Liver (tissue), 10 donors: ENCODE measurements at places on chromosomes 3 and 15. TPM values are rescaled to one million over a fixed set of nuclear protein-coding genes. Genes with fewer than 3 reads are reported as not detected.

- no peak for DNase-seq
These were observed 84.4 kb upstream of the MEX3B start for GRCh38 chr15:82130248-82130647.

The GOLGA6L4 gene
- 2.5 TPM for polyA plus RNA-seq

The CNTN3 gene
- polyA plus RNA-seq, result 1.0 TPM

DNA sequence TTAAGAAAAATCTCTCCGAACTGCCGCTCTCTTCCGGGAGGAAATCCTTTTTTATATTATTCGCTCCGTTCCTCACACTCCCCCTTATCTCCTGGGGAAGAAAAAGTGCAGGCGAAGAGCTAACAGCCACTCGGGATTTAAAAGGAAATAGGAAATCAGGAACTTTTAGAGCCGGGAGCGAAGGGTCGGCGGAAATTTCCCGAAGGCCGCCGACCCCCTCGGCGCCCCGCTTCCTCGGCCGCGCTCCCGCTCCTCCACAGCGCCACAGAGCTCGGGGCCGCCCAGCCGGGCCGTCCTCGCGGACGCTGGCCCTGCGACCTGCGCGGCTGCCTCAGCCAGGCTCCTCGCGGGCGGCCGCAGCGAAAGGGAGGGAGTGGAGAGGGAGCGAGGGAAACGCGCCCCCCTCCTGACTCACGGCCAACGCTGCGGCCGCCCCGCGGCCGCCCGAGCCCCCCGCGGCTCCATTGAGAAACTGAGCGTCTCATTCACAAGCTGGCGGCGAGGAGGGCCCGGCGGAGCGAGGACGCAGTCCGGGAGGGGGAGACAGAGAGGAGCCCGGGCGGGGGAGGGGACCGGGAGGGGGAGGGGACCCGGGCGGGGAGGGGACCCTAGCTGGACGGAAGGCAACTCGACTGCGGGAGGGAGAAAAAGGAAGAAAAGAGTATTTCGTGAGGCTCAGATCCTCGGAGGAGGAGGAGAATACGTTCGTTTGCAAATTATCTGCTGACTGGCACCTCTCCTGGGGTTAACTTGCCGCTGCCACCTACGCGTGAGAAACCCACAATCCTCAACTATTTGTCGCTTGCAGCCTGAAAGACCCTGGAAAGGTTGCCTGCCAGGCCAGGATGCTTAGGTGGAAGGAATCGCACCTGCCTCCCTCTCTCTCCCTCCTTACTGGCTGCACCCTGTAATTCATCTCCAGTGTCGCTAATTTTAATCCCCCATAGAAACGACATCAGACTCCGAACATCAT lies at the start of gene PTPN9:
PTPN9 (minus strand) TSS at position 368 of the 973 bp plus-strand sequence. CDS start 539 bp downstream, outside the sequence.
- peak; percentile 81 for DNase-seq

The TRH gene
- polyA plus RNA-seq, result not detected

The CFAP100 gene
- not detected for polyA plus RNA-seq

GRCh38 chr3:152756807-152757206 lies 78.1 kb upstream of the P2RY1 start:
- no peak for DNase-seq

DNA sequence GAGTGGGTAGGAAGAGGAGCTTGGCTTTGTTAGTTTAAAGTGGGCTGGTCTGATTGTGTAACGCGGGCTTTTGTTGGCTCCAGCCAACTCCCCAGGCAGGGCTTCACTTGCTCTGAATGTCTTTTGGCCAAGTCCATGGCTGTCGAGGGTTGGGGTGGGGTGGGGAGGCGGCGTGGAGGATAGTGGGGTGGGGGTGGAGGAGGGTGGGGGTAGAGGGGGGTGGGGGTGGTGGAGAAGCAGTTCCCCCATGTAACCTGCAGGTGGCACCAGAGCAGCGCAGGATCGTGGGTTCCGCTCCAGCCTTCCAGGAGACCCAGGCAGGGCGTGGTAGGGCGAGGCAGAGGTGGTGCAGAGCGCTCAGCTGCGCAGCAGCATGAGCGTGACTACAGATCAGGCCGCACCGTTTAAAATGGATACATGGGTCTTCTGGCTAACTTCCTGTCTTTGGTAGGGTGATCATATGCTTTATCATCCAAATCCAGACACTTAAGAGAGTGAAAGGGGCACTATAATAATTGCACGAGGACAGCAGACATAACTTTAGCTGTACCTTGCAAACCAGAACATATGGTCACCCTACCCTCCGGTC lies 28.3 kb downstream of the GOLGA6A start:
- DNase-seq, result peak; percentile 68

DNA sequence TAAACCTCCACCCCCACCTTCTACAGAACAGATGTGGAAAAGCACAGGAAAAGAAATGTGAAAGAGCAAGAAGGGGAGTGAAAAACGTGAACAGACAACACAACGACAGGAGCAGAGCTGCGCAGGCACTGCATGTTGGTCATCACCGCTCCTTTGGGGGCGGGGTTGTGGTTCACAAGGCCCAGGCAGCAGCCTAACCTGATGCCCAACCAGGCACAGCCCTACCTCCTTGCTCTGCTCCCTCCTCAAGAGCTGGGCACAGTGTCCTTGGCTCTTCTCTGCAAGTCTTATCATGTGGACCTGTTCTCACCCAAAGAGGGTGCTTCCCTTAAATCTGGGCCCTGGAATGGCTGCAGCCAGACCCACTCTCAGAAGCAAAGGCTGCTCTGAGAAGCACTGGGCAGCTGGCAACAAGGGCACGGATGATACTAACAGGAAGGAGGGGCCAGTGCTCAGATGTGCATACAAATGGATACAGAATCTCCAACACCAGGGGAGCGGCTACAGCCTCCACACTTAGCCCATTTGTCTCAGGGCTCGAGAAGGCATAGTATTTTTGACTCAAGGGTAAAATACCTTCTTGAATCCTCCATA lies 64.6 kb downstream of the DHX30 start:
- DNase-seq, result no peak

GRCh38 chr15:88609344-88610090 lies 11.6 kb upstream of the AEN start:
- DNase-seq, result no peak

GRCh38 chr3:42873221-42873982 lies 2.3 kb downstream of the CYP8B1 start:
- DNase-seq, result no peak

DNA sequence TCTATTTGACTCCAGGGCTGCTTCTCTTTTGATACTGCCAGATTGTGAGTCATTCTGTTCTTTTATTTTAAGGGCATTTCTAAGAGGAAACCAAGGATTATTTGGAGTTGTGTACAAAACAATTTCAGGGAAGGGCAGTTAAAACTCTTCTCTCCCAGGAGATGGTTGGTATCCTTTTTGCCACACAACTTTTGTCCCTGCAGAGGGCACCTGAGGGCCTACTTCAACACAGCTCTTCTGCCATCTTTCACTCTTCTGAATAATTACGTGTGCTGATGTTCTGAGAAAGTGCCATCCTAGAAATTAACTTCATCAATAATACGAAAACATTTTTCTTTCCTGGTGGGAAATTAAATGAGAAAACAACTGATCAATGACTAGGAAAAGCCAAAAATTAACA lies 75.7 kb upstream of the GADL1 start:
- no peak for DNase-seq

- DNase-seq, result no peak
These were observed 229.6 kb upstream of the FEZF2 start for GRCh38 chr3:62602987-62603386.

DNA sequence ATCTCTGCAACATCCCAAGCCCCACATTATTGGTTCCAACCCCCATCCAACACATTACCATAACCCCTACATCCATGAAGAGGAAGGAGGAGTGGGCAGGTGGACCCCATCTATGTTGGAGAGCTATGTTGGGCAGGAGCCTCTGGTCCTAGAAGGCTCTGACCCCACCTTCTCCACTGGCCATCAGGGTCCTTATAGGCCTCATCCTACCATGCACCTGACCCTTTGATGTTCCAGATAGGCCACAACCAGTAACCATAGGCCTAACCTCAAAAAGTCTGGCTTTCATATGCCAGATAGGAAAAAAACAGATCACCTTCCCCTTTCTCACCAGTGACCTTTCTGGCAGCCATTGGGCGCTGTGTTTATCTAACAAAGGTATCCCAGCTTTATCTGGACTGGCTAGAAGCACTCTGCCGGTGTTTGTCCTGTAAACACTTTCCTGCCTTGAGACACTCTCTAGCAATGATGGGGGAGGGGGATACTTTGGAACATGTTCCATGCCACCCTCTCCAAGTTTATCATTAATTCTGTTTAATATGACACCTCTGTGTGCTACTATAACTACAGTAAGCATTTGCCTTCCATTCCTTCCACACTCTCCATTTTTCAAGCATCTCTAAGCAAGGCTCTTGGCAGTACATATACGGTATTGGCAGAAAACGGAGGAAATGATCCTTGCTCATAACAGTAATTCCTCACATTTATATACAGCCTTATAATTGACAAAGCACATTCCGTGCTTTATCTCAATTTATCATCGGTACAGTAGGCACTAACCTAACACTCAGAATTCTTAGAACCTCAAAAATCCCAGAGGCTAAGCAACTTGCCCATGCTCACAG lies 377.1 kb downstream of the VPS13C start:
- no peak for DNase-seq

The MLF1 gene
- 0.20 TPM for polyA plus RNA-seq

DNA sequence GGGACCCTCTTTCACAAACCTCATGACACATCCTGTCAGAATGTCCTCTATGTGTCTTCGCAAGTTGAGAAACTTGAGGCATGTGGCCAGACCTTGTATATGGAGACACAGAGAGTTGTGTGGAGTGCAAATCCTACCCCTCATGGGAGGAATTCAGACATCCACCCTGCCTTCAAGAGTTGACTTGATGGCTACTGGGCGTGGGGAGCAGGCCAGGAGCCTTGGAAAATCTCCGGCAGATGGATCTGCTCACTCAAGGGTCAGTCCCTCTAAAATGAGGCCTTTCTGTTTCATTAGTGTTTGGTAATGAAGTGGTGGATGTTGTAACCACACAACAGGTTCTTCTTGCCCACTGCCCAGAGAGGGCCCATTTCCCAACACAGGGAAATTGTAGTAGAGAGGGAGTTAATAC lies 79.0 kb downstream of the ASB7 start:
- no peak for DNase-seq

- peak; percentile 67 for DNase-seq
These were observed 742 bp downstream of the TNK2 start for GRCh38 chr3:195907684-195907933.

The PTPRG gene
- 5.1 TPM for polyA plus RNA-seq

GRCh38 chr15:87038404-87038803 lies 958.7 kb downstream of the AGBL1 start:
- DNase-seq, result no peak

The COLQ gene
- 2.6 TPM for polyA plus RNA-seq

The CPNE4 gene
- polyA plus RNA-seq, result not detected

- DNase-seq, result no peak
These were observed 21.1 kb downstream of the CCRL2 start for GRCh38 chr3:46427916-46428833.

DNA sequence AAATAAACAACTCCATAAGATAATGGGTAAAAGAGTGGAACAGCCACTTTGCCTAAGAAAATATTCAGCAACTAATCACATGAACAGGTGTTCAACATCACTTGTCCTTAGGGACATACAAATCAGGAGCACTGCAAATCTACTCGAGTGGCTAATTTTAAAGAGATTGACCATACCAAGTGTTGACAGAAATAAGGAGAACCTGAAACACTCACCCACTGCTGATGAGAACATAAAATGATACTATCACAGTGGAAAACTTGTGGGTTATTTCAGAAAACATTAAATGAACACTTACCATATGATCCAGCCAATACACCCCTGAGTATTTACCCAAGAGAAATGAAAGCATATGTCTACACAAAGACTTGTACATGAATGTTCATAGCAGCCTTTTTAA lies 70.5 kb downstream of the GABRB3 start:
- no peak for DNase-seq

DNA sequence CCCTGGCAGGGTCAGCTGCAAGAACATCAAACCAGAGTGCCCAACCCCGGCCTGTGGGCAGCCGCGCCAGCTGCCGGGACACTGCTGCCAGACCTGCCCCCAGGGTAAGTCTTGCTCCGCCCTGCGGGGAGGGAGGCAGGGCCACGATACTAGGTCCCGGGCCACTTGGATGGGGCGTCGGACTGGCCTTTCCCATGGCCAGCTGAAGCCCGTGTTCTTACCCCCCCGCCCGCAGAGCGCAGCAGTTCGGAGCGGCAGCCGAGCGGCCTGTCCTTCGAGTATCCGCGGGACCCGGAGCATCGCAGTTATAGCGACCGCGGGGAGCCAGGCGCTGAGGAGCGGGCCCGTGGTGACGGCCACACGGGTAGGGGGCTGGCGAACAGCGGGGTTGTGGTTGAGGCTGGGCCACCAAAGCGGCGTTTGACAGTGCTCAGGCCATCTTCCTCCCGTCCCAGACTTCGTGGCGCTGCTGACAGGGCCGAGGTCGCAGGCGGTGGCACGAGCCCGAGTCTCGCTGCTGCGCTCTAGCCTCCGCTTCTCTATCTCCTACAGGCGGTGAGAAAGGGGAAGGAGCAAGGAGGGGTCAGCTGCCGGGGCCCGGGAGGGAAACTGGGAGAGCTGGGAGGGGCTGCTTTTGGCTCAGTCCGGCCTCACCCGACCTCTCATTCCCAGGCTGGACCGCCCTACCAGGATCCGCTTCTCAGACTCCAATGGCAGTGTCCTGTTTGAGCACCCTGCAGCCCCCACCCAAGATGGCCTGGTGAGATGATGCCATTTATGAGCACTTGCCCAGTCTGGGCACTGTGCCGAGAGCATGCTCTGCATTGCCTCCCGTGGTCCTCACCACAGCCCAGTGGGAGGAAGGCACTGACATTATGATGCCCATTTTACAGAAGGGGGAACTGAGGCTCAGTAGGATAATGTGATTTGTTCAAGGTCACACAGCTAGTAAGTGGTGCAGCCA lies 1.7 kb downstream of the CHRD start:
- DNase-seq, result no peak

DNA sequence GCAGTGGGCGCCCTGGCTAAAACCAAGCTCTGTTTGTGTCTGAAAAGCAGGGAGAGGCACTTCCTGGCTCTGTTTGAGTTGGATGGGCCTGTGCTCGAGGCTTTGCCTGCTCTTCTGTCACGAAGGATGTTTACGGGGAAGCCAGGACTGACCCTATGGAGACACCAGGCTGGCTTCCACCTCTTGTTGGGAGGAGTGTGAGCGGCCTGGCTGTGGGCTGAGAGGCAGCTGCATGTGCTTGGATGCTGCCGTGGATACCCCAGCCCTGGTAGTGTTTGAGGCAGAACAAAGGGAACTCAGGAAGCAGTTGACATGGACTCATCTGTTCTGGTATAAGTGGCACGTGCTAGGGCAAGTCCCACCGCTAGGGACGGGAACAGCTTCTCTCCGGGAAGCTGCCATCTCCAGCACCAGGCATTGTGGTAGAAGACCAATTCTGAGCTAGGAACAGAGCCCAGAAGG lies 17.6 kb upstream of the SLC41A3 start:
- DNase-seq, result no peak

- no peak for DNase-seq
These were observed 323.3 kb downstream of the DIPK2A start for GRCh38 chr3:144294659-144295538.

DNA sequence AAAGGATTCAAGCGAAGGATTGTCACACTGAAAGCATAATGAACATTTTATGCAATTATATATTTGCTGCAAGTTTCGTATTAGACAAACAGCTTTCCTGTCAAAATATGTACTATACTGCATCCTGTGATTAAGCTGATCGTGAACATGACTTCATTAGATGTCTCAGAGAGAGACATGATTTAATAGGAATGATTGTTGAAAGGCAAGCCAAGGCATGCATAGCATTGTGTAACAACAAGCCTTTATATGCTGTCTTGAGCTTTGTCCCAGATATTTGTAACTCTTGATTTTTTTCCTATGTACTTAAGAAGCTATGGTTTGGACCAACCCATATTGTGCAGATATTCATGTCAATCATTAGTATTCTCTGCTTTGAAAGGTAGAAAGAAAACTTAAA lies 309.1 kb downstream of the KCNH8 start:
- no peak for DNase-seq

The SLCO2A1 gene
- polyA plus RNA-seq, result 3.1 TPM

GRCh38 chr3:157098823-157099185 lies 61.1 kb downstream of the CCNL1 start:
- no peak for DNase-seq

The RBP2 gene
- not detected for polyA plus RNA-seq
